ENCODE measurements at places on chromosomes 2 and 18.

GRCh38 chr2:84946204-84947009 is 24.6 kb upstream of the KCMF1 start:
- no peak for DNase-seq

DNA sequence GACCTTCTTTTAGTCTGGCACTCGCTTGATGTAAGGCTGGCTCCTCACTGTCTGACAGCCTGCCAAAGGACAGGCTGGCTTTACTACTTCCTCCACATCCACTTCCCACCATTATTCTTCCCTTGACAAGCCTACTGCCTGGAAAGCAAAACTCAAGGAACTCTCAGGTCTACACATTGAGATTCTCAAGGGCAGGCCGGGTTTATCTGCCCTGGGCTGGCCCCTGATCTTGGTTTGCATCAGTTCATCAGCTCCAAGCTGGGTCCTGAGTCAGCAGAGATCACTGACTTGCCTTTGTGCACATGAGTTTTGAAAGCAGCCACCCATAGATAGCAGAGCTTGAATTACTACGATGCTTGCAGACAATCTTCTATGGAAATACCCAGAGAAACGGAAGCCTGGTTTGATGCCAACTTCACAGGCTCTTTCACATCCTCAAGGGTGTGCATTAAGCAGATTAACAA is 53.9 kb downstream of the KCTD18 start:
- DNase-seq = no peak

DNA sequence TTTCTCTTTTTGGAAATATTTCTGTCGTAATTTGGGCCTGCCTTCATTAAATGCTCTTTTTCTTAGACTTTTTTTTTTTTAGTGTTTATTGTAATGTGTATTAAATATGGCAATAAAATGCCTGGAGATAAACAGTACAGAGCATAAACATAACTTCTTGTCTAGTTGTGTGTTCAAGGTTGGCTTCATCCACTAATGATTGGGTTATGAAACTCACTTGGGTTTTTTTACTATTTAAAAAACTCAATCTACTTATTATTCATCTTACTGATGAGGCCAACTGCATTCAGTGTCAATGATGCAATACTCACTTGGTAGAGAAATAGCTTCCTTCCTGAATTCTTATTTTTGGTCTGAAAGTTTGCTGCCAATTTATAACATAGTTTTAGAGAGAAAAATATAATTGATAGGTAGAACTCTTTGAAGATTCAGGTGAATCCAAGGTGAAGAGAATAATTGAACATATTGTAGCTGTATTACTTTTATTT is 144.2 kb upstream of the NABP1 start:
- DNase-seq = no peak

DNA sequence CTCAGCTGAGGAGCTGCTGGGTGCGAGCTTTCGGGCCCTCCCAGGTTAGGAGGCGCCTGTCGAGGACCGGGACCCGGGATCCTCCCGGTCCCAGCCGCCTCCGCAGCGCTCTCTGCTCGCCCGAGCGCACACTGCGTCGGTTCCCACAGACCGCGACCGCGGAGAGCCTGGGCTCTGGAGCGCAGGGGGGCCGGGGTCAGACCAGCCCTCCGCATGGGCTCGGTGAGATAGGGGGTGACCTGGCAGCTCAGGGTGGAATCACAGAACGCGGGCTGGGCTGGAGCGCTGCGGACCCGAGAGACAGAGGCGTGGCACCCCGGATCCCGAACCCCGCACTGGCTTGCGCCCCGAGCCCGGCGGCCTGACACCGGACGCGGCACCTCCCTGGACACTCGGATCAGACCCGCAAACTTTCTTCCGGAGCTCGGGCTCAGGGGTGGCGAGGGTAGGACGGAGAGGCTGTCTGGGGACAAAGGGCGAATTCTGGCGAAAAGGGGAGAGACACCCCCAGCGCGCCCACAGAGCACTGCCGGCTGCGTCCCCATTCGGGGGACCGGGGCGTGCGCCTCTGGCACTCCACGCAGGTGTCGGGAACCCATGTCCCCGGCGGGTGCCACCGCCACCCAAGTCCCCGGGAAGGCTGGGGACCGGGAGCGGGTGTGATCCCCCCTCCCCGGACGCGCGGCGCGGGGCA is 612 bp downstream of the DIPK1C start:
- no peak for DNase-seq

- DNase-seq = no peak
Measured at GRCh38 chr2:219296142-219296541, 13.1 kb downstream of the PTPRN start.

- no peak for DNase-seq
Measured at GRCh38 chr2:162245061-162245460, 1.8 kb upstream of the FAP start.

DNA sequence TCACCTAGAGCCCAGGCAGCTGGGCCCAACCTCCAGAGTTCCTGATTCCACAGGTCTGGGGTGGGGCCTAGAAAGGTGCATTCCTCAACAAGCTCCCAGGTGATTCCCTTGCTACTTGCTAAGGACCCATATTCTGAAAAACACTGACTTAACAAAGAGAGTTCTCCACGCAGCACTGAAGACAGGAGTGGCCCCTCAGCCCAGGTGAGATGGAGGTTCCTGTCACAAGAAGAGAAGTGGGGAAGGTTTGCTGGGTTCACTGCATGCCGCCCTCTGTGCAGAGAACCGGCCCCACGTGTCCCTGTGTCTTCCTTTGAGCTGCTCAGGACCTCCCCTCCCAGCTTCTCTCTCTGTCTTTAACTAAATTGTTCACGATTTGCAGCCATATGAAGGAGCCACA is 201.4 kb upstream of the DDX18 start:
- no peak for DNase-seq

DNA sequence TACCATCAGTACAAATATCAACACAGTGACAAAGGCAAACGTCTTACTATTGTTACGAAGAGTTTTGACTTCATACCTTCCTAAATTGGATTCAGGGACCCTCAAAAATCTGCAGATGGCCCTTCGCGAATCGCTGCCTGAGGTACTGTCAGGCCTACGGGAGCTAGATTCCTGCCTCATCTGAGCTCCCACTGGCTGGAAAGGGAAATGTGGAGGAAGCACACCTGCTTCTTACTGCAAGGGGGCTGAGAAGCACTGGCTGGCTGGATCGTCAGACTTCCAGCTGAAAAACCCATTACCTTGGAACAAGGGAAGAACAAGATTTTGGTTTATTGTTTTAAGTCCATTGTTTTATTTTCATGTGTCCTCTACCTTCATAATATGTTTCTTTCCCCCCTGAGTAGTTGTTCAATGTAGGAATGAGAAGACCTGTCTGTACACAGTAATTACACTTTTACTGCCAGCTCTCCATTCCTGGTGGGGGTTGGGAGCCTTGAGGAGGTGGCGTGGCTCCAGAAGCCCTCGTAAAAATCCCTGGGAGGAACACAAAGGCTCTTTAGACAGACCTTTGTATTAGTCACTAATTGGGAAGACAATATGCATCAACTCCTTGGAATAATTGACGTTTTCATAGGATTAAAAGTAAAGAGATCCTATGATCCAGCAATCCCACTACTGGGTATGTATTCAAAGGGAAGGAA is 124.1 kb upstream of the NOSTRIN start:
- no peak for DNase-seq

DNA sequence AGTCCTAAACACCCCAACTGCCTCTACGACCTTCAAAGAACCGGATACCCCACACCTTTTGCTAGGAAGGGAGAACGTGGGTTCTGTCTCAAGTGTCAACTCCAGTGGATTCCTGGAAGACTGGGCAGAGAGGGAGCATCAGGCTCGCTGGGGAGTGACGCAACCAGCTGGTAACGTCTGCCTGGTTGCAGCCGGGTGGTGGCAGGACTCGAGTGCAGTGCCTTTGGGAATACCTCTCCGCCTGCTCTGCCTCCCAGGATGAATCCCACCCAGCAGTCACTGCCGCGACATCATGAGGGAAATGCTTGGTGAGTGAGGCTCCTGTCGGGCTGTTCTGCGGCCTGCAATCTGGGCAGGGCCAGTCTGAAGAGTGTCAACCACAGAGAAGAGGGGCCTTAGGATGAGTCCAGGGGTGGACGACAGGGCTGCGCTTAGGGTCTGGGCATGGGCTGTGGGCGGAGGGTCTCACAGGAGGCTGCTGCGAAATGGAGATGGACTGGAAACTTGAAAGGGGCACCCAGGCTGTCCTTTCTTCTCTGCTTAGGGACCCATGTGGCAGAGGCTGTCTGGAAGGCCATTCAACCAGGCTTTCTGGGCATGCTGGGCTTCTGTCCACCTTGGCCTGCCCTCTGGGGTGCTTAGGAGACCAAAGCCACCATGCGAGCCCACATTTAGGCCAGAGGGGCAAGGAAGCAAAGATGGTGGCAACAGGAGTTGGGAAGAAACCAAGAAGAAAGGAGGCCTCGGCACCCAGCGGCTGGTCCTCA is 12.9 kb downstream of the GPR17 start:
- DNase-seq = no peak

GRCh38 chr2:178553047-178553446 is 72.8 kb downstream of the PLEKHA3 start:
- no peak for DNase-seq

DNA sequence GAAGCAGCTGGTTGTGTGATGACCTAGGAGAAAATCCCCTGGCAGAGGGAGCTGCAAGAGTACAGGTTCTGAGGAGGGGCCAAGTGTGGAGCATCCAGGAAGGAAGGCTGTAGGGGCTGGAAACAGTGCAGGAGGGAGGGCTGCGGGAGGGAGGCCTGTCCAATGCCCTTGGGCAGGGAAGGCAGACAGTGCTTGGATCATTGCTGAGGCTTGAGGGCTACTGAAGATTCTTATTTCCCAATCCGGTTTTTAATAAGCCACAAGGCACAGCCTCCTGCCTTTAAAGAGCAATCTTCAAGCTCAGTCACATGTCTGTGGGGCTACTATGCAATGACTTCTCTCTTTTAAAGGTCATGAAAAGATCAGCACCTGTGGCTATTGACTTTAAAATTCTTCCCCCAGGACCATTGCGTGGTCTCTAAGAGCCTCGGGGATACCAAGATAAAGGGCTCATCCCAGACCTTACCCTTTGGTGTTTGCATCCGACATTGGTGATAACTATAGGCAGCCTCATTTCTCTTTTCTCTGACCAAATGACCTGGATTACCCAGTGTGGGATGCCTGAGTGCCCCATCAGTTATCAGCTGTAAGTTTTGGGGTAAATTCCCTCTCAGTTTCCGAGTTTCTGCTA is 149.6 kb downstream of the DOCK10 start:
- no peak for DNase-seq

DNA sequence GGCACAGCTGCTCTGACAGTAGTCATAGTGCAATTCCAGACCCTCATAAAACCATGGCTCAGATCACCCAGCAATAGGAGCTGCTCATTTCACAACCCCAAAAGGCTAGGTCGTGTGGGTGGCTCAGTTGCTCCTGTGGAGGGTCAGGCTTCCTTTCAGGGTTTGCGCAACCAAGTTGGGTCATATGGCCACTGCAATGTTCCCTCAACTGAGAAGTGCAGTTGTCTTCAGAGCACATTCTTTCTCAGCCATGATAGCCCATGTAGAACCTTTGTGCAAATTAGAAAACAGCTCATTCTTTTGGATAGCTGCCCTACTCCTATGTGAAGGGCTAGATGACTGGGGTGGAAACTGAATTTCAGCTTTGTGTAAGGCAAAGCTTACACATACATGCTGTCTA is 3.2 kb downstream of the SERPINB13 start:
- DNase-seq = no peak

DNA sequence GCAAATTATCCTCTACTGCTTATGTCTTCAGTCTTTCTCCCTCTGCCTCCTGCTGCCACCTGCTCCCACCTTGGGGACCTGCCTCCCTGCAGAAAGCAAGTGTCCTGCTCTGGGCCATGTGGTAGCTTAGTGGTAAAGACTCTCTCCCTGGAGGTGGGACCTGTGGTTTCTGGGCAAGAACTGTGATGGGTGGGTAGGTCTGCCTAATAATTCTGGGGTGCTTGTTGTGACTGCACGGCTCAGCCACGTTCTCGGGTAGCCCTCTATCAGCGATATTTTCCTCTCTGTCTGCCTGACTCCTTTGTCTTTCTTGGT is 16.4 kb upstream of the CD28 start:
- DNase-seq = no peak

DNA sequence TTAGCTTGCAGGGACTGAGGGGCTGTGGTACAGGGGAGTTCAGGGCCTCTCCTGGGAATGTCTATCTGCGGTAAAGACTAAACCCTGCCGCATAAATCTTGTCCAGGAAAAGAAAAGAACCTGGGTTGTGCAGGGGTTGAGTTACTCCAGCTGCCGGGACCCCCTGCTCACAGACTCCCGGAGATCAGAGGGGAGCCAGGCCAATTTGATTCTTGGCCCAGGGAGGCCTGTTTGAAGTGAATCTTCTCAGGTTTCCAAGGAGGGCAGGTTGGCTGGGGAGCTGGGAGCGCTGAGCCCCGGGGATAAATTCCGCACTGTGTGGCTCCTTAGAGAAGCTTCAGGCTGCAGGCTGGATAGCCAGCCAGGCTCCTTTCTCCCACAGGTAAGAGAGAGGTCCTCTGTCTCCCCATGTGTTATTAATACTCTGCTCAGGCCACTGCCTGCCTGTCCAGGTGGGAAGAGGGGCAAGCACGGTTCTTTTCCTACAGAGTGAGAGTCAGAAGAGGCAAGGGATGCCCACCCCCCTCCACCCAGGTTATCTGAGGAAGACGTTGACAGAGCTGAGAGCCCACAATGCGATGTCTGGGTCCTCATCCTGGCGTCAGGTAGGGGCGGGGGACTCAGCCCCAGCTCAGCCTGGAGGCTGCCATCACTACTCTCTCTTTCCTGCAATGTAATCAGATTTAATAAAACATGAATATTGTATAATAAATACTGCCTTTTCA is 82.7 kb downstream of the LONRF2 start:
- no peak for DNase-seq

- no peak for DNase-seq
Measured at GRCh38 chr2:193818801-193819499, 1624.2 kb upstream of the TMEFF2 start.

- DNase-seq = no peak
Measured at GRCh38 chr2:20165677-20166509, 59.0 kb downstream of the SDC1 start.

- DNase-seq = no peak
Measured at GRCh38 chr2:171451074-171451473, 17.0 kb downstream of the DCAF17 start.

DNA sequence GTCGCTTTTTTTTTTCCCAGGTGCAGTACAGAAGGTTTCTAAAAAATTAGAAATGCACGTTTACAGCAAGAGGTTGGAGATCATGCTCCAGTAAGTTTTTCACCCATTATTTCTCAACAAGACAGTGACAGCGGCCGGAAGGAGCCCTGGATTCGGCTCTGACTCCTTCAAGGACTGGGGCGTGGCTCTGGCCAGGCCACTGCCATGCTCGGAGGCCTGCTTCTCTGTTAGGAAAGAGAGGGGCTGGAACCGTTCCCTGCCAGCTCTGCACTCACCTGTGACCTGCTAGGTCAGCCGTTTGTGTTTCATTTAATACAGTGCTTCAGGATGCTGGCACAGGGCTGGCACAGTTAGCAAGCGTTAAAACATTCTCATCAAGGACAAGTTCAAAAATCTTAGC is 6.7 kb upstream of the IAH1 start:
- no peak for DNase-seq

DNA sequence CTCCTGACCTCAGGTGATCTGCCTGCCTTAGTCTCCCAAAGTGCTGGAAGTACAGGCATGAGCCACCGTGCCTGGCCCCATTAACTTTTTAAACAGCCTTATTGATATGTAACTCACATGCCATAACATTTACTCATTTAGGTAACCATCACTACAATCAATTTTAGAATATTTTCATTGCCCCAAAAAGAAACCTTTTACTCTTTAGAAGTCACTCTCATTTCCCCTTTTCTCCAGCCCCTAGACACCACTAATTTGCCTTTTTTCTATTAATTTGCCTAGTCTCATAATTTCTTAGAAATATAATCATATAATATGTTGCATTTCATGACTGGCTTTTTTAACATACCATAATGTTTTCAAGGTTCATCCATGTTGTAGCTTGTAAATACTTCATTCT is 57.2 kb upstream of the TACR1 start:
- no peak for DNase-seq

Measured in NCI-H1930 (cell line).